Endothelial cell (in vitro differentiated cells): ENCODE measurements at places on chromosomes 3 and 15. TPM values are rescaled to one million over a fixed set of nuclear protein-coding genes. Genes with fewer than 3 reads are reported as not detected.

TRIM59 gene
- total RNA-seq: 12.8 TPM

MKRN3 gene
- 0.85 TPM for total RNA-seq

RNF168 gene
- 32.0 TPM for total RNA-seq

HIGD2B gene
- not detected for total RNA-seq

IL20RB gene
- total RNA-seq: 2.9 TPM

PPP1R14D gene
- not detected for total RNA-seq

ZBED2 gene
- total RNA-seq: not detected

ALDH1A3 gene
- total RNA-seq: 13.9 TPM

ALG1L2 gene
- 4.4 TPM for total RNA-seq

GASK1A gene
- total RNA-seq: 0.72 TPM

ERICH6 gene
- total RNA-seq: 0.31 TPM

SPATA12 gene
- total RNA-seq: 0.15 TPM

CEMIP gene
- total RNA-seq: not detected

SLC24A5 gene
- total RNA-seq: not detected

KBTBD8 gene
- total RNA-seq: 6.3 TPM

PLSCR2 gene
- not detected for total RNA-seq

MAP6D1 gene
- 0.90 TPM for total RNA-seq

CCDC13 gene
- total RNA-seq: 0.41 TPM

ZNF660 gene
- 15.5 TPM for total RNA-seq

PARP14 gene
- 41.9 TPM for total RNA-seq

NOP10 gene
- total RNA-seq: 191 TPM

RETNLB gene
- not detected for total RNA-seq

SHC4 gene
- 6.8 TPM for total RNA-seq

PIERCE2 gene
- total RNA-seq: 1.4 TPM

GJD2 gene
- total RNA-seq: 0.54 TPM

SI gene
- not detected for total RNA-seq

SNX22 gene
- 0.41 TPM for total RNA-seq

ADAMTS17 gene
- total RNA-seq: 4.8 TPM

NR2E3 gene
- not detected for total RNA-seq

AMT gene
- total RNA-seq: 11.9 TPM
